Activated CD8-positive, alpha-beta memory T cell treated with anti-CD3 and anti-CD28 coated beads, Interleukin-2, amount 50 U/mL, for 48 hours (primary cell): ENCODE measurements at places on chromosomes 4 and X.

DNA sequence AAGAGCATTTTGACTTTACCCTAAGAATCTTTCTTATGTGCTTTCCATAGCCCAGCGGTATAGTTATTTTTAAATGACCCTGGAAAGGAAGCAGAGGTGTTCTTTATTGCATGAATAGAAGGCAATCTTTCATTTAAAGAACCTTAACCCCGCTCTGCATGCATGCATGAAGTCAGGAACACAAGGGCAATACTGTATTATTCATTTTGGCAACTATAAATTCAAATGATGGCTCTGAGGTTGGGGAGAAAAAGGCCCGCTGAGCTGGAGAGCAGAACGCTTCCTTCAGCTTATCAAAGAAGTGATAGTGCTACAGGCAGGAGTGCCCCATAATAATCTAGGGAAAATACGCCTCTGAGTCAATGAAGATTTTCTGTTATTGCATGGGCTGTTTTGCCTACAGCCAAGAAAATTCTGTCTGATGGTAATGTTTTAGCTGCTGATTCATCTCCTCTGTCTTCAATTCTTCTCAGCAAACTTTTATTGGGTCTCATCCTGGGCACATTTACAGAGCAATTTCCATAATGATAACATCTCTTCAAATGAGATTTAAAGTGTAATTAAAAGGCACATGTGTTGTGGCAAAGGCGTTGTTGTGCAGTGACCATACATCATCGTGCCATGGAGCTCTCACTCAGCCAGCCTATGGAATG is 452.2 kb upstream of the FTHL17 start:
- no peak for DNase-seq

GRCh38 chr4:157700898-157701694 is 471.7 kb downstream of the GASK1B start:
- no peak for DNase-seq

GRCh38 chr4:150253416-150253815 is 175.2 kb downstream of the DCLK2 start:
- DNase-seq: no peak

DNA sequence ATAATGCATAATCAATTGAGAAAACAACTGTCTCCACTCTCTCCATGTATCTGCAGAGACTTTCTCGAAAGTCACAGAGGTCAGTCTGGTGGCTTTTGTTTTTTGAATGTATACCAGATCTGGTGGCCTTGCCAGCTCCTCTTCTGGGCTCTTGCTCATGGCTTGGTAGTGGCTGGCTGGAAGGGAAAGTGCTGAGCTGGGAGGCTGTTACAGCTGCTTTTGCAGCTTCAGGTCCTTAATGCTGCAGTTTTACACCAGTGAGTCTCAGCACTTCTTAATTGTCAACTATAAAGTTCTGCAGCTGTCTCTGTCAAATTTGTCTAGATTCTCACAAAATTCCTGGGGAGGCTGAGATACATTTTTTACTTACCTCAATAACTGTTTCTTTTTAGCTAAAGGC is 390.0 kb downstream of the GRXCR1 start:
- no peak for DNase-seq

DNA sequence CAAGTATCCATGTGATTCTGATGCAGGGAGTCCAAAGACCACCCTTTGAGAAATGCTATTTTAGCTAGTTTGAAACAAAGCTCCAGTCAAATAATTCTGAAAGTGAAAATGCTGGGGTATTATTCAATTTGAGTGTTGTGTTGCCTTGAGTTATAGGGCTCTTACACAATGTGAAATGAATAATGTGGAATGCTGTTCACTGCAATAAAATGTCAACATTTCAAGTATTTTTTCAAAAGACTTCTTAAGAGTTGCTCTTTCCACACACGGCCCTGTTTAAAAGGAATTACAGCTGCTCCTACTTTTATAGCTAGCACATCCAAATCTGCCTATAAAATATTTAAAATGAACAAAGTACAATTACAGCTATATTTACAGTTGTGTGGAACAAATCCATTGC is 27.5 kb upstream of the PLS3 start:
- DNase-seq: no peak

- no peak for DNase-seq
These were observed 33.4 kb upstream of the UBQLN2 start for GRCh38 chrX:56530011-56530410.

- no peak for DNase-seq
These were observed 33.1 kb upstream of the TAPT1 start for GRCh38 chr4:16259241-16259888.

DNA sequence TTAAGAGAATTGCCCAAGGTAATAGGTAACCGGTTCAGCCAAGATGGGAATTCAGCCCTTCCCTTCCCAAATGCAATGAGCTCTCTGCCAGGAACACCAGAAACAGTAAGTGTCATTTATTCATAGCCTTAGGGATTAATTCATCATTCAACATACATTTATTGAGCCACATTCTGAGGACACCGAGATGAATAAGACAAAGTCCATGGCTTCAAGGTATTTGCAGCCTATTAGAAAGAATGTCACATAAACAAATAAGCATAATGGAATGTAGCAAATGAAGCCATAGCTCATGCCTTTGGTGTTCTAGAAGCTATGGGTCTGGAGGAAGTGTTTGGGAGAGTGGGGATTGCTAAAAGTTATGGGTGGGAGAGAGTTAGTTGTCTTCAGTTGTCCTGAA is 6.3 kb upstream of the TAB3 start:
- no peak for DNase-seq

GRCh38 chr4:84031401-84031800 is 467.7 kb downstream of the NKX6-1 start:
- DNase-seq: no peak

DNA sequence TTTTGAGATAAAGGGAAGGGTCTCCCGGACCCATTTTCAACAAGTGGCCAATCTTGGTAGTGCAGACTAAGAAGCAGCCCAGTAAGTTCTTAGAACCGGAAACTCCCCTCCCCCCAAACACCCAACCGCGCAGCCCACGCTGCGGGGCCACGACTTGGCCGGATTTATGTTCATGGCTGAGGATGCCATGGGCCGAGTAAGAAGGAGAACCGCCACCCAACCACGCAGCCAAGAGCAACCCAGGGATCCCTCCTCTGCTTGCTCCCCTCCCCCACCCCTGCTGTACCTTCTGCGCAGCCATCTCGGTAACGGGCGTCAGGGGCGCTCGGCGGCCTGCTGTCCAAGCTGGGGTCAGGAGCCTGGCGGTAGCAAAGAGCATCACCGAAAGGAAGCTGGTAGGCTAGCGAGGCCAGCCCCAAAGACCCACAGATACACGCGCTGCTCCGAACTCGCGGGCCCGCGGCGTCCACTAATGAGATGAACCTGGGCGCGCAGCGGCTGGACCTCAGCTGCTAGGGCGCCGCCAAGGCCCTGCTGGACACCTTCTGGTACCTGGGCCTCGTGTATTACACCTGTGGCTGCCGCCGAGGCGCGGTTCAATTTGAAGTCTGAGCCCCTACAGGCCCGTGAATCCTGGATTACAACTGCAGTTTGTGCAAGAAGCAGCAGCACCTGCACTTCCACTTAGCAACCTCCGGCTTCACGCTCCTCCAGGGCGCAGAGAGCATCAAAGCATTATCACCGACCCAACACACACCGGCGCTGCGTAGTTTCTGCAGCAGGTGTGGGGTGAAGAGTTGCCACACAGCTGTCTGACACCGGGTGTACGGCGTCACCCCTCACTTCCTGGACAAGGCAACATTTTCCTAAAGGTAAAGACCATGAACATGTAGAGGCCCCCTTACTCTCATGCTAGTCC is 63.4 kb downstream of the NUDT10 start:
- DNase-seq: peak; percentile 69

DNA sequence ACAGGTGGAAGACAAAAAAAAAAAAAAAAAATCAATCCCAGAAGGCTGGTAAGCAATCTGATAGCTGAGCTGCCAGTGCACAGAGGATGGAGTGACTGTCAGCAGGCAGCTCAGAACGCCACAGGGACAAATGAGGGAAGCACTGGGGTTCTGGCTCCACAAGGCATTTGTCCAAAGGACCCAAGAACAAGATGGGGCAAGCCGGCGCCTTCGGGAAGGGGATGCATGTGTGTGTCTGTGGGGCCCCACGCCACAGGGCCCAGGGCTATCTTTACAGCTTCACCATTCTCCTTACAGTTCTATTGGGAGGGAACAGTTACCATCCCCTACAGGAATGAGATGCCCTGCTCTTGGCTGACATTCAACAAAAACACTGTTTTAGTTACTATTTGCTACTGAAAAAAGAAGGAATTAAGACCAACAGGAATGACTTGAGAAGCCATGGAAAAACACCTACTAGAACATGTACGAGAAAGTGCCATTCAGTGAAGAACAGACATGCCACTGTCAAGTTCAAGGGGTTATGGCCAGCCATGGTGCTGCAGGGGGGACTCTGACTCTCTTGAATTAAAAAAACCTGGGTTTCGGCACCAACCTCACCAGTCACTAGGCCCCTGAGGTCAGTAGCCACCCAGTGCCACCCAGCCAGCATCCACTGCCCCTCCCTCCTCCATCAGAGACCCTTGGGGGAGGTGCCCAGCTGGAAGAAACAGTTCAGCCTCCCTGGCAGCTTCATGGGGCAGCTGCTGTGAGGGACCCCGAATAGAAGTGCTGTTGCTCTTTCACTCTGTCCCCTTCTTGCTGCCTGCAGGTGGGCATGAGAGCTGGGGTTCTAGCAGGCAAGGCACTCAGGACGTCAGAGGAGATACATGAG is 18.5 kb downstream of the WDR1 start:
- DNase-seq: no peak

DNA sequence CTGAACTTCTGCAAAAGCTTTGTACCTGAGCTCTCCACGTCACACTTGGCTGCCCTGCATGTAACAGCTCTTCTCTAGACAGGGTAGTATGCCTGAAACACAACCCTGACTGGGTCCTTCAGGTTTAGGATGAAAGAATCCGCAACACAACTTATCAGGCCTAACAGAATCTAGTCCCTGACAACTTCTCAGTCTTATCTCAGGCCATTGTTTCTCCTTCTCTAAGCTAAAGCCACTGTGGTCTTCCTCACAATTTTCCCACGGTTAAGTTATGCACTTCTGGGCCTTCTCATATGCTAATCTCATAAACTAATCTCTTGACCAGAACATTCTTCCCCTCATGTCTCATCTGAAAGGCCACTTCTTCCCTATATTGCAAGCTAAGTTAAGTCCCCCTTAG is 10.8 kb upstream of the TMPRSS11B start:
- no peak for DNase-seq

GRCh38 chr4:139209470-139210063 is 32.5 kb upstream of the ELF2 start:
- DNase-seq: no peak

- no peak for DNase-seq
These were observed 67.9 kb downstream of the SHROOM3 start for GRCh38 chr4:76502886-76503285.

GRCh38 chrX:65596270-65597034 is 61.9 kb upstream of the LAS1L start:
- DNase-seq: no peak

DNA sequence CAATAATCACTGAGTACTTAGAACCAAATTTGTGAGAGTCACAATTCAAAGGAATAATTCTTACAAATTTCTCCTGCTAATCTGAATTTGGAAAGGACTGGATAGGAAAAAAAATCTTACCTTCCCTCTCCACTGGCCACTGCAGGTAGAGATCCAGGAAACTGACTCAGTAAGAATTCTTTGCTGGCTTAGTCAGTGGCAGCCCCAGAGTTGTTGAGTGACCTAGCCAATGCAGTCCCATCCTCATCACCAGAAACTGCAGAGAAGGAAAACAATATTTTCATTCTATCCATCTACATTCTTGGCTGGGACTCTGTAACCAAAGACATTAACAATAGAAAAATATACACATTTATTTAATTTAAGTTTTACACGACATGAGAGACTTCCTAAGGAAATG is 572.0 kb downstream of the ADGRL3 start:
- no peak for DNase-seq

GRCh38 chr4:150609131-150609530 is 27.2 kb downstream of the MAB21L2 start:
- DNase-seq: no peak

GRCh38 chr4:77152421-77152820 is 4.6 kb upstream of the CCNG2 start:
- no peak for DNase-seq

GRCh38 chr4:76571274-76571673 is 136.2 kb downstream of the SHROOM3 start:
- no peak for DNase-seq
